ENCODE measurements at places on chromosomes 5 and 9.
A peak's percentile ranks its signal among the peaks of the same experiment; 100 is the strongest.

DNA sequence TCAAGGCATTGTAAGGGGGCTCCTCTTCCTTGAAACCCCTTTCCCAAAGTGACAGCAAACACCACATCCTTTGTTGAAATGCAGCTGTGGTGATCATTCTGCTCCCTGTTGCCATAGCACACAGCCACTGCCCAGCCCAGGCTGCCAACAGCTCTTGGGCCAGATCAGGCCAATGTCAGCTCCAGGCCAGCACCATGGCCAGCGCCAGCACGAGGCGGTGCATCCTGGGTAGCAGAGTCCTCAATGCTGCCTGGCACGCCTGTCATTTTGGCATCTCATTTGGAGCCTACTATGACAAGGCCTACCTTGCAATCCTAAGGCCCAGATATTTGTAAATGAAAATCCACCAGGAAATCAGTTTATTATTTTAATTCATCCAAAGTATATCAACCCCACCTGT is 390.6 kb downstream of the DNAH5 start:
- DNase-seq: no peak

- DNase-seq: peak; percentile 23
These were observed 798 bp downstream of the PITX1 start for GRCh38 chr5:135032999-135033861.

GRCh38 chr5:177412603-177413233 is 3.4 kb upstream of the F12 start:
- no peak for DNase-seq

- no peak for DNase-seq
These were observed 104.5 kb downstream of the STK32A start for GRCh38 chr5:147339313-147339712.

- no peak for DNase-seq
These were observed 212.0 kb downstream of the ADAMTS12 start for GRCh38 chr5:33679791-33680190.

DNA sequence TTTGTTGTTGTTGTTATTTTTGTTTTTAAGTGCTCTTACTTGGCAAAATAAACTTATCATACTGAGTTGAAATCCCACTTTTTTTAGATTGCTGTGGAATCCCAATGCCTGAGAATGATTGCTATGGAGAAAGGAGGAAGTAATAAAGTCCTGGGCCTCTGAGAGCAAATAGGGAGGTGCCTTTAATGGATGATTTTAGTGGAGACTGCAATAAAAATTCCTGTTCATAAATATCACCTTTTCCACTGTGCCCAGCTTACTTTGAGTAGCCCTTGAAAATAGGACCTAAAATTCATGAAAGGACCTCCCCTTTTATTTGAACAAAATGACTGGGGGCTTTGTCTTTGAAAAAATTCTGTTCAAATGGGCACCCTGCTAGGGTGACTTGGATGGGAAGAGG is 21.8 kb upstream of the ANKH start:
- DNase-seq: no peak

GRCh38 chr5:59555596-59555995 is 337.9 kb downstream of the PDE4D start:
- no peak for DNase-seq

- no peak for DNase-seq
These were observed 27.5 kb upstream of the GPR21 start for GRCh38 chr9:123005964-123006363.

GRCh38 chr9:80951675-80952074 is 737.7 kb downstream of the TLE1 start:
- DNase-seq: no peak

GRCh38 chr5:74017786-74018211 is 391.8 kb downstream of the ARHGEF28 start:
- DNase-seq: no peak

- no peak for DNase-seq
These were observed 100.7 kb downstream of the PAM start for GRCh38 chr5:102855681-102856388.

- no peak for DNase-seq
These were observed 92.2 kb upstream of the ADAMTS2 start for GRCh38 chr5:179437341-179438001.

DNA sequence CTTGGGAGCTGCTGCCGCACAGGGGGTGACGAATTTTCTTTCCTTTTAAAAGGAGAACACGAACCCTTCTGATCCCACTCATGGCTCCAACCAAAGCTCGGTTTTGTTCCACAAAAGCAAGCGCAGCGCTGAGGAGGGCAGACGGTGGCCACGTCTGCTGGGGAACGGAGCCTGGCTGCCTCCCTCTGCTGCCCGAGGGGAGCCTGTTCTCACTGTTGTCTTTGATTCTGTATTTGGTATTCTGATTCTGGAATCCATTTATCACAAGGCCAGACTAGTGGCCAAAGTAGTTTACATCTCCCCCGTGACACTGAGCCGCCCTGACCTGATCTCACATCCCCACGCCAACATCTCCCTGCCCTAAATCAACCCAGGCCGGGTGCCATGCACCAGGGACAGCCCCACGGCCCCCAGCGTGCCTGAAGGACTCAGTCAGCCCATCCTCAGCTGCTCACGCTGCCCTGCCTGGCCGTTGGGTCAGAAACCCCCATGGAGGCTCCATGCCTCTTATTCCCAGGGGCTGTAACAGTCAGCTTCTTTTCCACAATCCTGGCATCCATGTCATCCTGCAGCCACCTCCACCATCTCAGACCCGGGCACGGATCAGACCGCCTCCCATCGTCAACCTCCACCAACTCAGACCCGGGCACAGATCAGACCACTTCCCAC is 6.7 kb upstream of the NSMF start:
- no peak for DNase-seq

DNA sequence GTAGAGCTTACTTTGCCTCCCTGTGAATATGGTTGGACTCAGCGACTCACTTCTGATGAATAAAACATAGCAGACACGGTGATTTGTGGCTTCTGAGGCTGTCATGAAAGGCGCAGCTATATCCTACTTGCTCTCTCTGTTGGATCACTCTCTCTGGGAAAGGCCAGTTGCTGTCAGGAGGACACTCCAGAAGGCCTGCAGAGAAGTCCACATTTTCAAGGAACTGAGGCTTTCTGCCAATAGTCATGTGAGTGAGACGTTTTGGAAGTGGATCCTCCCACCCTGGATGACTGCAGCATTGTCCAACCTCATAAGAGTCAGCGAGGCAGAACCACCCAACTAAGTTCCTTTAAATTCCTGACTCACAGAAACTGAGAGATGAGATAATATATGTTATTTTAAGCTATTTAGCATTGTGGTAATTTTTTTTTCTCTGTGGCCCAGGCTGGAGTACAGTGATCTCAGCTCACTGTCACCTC is 156.0 kb upstream of the MAST4 start:
- no peak for DNase-seq

DNA sequence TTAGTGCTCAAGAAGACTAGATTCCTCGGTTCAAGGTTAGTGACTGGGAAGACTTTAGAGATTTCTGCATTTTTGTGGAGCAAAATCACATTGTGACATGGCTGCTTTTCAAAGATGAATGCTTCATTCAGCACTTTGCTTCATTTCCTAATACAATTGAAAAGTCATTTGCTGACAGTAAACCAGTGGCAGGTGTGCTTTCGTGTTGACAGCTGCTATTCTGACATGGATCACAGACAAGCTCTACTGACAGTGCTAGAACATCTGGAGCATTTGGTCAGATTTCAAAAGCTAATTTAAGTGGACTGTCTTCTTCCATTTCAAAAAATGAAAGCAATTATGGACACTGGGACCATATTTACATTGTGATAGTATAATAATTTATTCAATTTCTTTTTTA is 1060.1 kb downstream of the PTPRD start:
- no peak for DNase-seq

DNA sequence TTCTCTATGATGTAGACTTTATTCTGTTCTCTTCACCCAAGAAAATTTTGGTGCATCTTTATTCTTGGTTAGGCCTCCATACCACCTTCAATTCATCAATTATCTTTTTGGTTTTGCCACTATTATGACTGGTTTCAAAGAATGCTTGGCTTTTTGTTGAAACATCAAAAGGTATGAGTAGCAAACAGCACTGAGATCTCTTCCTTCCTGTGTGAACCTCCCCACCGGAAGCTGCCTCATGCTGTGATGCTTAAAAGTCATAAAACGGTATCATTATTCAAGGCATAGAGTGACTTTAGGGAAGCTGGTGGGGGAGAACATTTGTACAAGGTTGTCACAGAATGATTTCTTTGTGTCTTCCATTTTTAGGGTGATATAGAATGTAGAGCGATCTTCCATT is 70.6 kb downstream of the IQGAP2 start:
- DNase-seq: peak; percentile 82

GRCh38 chr9:112020680-112021596 is 124.3 kb downstream of the UGCG start:
- DNase-seq: no peak

DNA sequence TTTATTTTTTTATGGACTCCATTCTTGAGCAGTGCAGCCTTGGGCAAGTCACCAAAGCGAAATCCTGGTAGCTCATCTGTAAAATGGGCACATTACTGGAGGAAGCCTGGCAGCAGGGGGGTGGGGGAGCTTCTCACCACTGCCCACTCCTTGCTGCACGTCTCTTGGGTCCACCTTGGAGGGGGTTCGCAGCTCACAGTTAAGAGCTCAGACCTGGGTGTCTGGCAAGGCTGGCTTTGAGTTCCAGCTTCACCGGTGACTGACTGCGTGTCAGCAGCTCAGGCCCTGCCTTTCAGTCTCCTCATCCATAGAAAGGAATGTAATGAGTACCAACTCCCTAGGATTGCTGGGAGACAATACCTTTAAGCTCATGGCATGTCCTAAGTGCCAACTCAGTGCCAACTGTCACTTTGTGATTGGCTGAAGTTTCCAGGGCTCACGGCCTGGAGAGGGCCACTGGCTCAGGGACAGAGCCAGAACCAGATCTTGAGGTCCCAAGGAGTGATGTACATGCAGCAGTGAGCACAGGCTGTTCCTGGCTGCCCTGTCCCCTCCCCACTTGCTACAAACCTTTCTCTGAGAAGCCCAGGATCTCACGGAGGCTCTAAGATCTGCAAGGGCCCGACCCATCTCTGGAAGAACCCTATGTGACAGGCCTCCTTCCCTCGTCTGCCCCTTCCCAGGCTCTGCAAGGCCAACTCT is 72.9 kb downstream of the C9orf50 start:
- DNase-seq: no peak

DNA sequence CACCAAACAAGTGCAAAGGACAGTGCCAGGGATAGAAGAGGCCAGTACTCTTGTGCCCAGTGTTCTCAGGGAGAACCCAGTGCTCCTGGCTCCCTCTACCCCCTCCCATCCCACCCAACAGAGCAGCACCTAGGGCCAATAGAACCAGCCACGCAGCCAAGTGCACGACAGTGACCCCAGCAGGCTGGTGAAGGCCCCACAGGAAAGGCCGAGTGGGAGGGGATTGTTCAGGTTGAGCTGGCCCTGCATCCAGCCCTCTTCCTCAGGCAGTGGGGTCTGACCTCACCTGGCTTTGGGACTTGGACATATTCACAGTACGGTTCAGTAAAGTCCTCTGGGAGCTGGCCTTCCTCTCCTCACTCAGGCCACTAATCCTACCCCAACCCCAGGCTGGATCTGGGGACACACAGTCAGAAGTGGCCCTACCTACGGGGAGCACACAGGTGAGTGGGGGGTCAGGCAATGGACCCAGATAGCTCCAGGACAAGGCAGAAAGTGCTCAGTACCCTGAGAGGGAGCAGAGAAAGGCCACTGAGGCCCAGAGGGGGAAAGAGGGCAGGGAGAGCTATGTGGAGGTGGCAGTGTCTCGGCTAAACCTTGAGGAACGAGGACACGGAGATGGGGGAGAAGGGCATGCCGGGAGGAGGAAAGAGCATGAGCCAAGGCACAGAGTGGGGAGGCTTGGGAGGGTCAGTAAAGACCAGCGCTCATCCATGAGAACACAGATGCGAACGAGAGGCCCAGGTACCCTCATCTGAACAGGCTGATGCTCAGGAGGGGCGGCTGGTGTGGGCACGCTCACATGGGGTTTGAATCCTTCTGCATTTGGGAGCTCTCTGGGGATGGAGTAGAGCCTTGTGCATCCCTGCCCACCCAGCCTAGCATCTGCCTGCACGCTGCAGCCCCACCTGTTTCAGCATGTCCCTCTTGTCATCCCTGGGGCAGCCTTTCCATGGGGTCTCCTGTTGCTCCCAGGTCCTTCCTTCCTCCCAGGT is 25.6 kb downstream of the POLR1E start:
- no peak for DNase-seq

GRCh38 chr5:145495196-145495595 is 339.9 kb downstream of the PRELID2 start:
- DNase-seq: no peak

DNA sequence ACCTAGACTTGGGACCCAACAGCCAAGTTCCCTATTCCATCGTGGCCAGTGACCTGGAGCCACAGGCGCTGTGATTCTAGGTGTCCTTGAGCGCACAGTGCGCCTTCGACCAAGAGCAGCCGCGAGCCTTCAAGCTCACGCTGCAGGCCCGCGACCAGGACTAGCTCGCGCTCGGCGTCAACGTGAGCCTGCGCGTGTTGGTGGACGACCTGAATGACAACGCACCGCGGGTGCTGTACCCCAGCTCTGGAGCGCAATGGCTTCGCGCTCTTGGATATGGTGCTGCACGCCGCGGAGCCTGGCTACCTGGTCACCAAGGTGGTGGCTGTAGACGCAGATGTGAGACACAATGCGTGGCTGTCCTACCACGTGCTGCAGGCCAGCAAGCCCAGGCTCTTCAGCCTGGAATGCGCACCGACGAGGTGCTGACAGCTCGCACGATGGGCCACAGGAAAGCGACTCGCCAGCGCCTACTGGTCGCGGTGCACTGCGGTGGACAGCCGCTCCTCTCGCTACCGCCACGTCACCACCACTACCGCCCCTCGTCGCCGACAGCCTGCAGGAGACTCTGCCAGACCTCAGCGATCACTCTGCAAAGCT is 11.4 kb downstream of the PCDHGA12 start:
- DNase-seq: no peak

DNA sequence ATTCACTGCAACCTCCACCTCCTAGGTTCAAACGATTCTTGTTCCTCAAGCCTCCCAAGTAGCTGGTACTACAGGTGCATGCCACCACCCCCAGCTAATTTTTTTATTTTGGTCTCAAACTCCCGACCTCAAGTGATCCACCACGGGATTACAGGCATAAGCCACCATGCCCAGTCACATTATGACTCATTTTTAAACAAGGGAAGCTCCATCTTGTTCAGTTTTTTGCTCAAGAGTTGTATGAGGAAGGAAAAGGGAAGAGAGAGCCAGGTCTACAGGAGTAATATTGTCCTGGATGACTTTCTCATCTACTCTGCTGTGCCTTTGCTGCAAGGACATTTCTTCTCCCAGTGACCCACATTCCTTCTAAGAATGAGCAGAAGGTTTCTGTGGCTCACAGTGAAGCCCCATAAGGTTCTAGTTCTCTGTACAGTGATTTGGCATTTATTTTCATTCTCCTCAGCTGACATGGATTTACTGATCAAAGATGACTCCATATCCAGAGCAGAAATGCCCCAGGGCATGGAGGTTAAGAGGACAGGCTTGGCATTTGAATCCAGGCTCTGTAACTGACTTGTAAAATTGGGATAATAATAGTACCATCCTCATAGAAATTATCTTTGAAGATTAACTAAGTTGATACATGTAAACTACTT is 153.5 kb downstream of the CDH6 start:
- no peak for DNase-seq

- DNase-seq: no peak
These were observed 30.3 kb upstream of the PUM3 start for GRCh38 chr9:2874001-2874750.
